Activated T-cell treated with anti-CD3 and anti-CD28 coated beads, Interleukin-2, amount 50 U/mL, for 72 hours (primary cell): ENCODE measurements at places on chromosomes 1 and 21.

- DNase-seq = peak; percentile 77
These were observed 39.1 kb downstream of the CLIC6 start for GRCh38 chr21:34707876-34708325.

GRCh38 chr1:206676499-206676898 is 8.2 kb upstream of the MAPKAPK2 start:
- DNase-seq = no peak

DNA sequence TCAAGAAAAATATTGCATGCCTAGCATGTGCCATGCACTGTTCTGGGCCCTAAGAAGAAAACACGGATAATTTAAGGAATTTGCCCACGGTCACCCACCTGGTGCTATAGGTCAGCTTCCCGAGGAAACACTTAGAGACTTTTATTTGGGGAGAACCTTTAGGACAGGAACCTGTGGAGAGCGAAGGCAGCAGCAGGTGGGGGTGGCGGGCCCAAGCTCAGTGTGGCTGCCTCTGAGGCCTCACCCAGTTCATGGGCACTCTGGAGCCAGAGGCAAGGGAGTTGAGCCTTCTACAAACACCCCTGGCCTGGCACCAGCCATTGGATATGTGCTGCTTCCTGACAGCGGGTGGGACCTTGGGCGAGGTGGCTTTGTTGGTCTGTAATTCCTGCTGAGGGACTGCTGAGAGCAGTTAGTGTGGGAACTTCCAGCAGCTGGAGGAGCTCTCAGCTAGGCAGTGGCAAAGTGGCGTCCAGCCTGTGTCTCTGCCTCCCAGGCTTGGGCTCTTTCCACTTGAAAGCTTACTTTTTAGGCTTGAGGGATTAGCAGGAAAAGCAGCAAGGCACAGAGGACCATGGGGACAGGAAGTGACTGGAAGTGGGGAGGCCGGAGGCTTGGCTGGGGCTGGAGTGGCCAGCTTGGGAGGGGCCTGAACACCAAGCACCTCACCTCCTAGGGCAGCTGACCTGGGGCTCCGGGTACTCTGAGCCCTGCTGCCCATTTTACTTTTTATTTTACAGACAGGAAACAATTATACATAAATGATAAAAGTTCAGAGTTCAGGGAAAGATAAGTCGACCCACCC is 19.1 kb downstream of the MRPL37 start:
- DNase-seq = no peak

DNA sequence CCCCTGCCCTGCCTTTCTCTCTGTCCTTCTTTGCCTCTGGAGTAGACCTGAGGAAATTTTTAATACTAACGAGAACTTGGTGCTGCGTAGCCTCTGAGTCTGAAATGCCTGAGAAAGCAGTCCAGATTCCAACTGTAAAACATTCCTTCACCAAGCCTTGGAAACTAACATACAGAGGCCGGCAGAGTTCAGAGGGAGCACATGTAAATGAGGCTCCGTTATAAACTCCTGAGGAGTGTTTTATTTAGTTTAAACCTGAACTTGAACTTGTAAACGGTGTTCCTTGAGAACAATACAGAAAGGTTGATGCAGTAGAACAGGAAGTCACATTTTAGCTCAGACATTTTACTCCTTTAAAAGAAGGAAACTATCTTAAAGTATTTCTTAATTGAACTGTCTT is 280.7 kb downstream of the TM2D1 start:
- DNase-seq = no peak

DNA sequence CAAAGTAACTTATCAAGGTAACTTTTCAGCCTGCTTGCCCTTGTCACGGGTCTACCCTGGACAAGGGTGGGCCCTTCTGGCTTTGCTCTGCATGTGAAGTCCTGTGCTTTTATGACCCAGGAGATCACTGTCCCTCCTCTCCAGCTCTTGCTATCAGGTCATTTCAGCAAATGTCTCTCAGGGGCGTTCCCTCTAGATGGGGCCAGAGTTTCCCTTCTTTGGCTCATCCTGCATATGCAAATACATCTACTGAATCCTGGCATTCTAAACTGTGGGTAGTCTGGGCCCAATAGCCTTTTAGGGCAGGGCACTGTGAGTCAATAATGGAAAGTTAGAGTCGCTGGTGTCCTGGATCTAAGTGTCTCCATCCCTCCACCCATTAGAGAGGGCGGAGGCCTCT is 366.9 kb upstream of the USP24 start:
- DNase-seq = no peak

- no peak for DNase-seq
These were observed 15.4 kb downstream of the TMED5 start for GRCh38 chr1:93164816-93165215.

- no peak for DNase-seq
These were observed 8.7 kb downstream of the ETS2 start for GRCh38 chr21:38814126-38815059.

GRCh38 chr1:21497466-21498061 is 11.7 kb upstream of the ALPL start:
- no peak for DNase-seq

GRCh38 chr1:199273837-199274379 is 635.1 kb downstream of the PTPRC start:
- DNase-seq = no peak

DNA sequence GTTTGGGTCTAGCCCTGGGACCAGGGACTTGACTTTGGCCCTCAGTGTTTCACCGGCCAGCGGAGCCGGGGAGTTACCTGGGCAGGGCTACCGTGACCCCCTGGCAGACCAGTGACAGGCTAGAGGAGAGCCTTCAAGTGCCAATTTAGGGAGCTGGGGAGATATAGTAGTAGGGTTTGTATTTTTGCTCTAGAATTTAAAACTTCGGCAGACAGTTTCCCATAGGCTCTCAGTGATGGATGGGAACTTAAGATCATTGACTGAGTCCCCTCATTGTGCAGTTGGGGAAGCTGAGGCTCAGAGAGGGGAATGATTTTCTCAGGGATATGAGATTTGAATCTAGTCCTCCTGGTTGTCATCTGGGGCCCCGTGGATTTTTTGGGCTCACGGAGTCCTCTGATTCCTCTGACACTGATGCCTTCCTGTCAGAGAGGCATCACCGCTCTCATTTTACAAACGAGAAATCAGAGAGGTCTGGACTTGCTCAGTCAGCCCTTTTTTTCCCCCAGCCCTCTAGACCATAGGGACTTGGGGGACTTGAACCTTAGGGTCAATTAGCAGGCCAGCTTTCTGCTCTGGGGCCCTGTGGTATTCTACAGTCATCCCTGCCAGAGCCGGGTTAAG is 58.3 kb upstream of the ACOT11 start:
- peak; percentile 25 for DNase-seq

GRCh38 chr1:14626869-14627607 is 28.6 kb downstream of the KAZN start:
- no peak for DNase-seq

DNA sequence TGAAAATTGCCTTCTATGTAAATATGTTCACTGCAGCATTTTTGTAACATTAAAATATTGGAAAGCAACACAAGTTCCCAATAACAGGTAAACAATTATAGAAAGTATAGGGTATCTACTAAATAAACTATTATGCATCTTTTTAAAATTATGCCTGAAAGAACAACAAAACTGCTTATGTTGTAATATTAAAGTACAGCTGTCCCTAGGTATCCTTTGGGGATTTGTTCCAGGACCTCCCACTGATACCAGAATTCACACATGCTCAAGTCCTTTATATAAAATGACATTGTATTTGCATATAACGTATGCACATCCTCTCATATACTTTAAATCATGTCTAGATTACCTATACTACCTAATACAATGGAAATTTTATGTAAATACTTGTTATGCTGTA is 121.8 kb upstream of the TNFSF4 start:
- DNase-seq = no peak

DNA sequence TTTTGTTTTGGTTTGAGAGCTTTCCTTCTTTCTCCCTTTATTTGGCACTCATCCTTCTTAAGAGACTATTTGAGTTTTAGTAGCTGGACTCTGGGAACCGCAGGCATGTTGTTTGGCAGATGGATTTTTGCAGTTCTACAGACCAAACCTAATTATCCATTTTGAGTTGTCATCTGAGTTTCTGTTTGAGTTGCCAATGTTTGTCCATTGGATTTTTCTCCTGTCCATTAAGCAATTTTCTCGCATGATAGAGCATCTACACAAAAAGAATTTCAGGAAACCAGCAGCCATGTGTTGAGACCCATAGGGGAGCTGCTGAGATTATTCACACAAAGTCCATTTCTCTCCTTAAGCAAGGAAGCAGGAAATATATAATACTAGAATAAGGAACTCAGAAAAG is 17.2 kb upstream of the CXADR start:
- DNase-seq = no peak

DNA sequence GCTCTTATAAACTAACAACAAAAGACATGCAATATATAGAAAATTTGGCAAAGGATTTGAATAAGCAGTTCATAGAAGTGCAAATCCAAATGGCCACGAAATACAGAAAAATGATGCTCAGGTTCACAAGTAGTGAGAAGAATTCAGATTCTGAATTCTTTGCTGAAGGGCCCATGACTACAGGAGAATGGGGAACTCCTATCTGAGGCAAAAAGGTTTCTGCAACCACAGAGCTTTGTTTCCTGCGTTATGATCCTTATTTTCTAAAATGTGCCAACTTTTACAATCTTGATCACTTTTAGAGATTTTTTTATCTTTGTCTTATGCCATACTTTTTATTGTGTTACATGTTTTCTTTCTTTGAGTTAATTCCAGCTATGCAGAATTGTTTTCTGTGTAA is 91.3 kb downstream of the ITSN1 start:
- no peak for DNase-seq

DNA sequence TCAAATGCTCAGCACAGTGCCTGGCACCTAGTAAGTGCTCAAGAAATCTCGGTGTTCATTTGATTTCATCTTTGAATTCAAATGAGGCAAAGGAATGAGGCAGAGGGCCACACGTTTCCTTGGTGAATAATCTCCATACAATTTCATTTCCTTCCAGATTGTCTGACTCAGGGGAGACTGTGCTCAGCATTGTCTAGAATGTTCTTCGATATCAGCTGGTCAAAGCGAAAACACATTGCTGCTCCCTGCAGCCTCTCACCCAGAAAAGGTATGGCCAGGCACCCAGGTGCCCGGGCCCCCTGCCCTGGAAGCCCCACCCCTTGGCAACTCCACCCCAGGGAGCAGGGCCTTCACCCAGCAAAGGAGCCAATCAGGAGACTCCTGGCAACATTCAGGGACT is 55.8 kb downstream of the FBXO2 start:
- DNase-seq = no peak

DNA sequence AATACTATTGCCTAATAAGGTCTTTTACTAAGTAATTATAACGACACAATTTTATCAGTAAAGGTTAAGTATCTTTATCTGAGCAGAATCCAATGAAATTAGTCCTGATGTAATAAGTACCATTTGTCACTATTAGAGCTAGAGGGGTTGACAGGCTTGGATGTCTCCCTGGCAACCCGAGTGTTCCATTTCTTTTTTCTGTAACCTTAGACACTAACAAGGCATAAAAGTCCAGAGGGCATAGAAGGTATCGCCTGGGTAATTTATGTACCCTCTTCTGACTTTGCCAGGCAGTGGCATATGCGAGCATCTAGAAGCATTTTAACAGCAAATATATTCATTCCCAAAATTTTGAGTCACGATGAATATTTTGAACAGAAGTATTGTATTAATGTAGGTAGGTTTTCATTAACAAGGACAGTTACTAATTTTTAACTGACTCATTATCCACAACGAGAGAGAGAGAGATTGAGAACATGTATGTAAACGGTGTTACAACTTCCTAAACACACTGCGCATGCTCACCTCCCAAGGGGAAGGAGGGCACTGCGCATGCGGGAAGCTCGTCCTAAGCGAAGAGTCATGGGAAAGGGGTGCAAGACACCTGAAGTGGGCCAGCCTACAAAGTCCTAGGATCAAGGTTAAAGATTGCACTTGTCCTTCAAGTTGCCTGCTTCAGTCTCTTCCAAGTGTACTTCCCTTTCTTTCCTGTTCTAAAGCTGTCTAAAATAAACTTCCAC is 423.9 kb downstream of the DSCAM start:
- no peak for DNase-seq

DNA sequence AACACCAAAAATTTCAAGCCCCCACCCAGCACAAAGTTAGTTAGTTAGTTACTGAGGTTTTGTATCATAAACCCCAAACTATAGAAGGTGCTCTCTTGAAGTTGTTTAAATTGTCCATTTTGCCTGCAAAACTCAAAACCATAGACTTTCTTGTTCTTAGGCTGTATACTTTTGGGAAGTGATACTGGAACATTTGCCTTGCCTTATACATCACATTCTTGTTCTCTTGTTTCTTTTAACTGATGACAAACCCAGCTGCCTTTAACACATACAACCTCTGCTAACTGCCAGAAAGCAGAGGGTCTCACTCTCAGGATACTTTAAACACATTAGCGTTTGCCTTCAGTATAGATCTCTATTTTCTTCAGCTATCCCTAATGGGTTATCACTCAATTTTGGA is 570.5 kb downstream of the MRPL39 start:
- no peak for DNase-seq

- DNase-seq = no peak
These were observed 147.7 kb downstream of the NTPCR start for GRCh38 chr1:233097959-233098580.

GRCh38 chr1:223394706-223395105 is 1.5 kb downstream of the CCDC185 start:
- no peak for DNase-seq

- DNase-seq = no peak
These were observed 279.5 kb downstream of the FOXD2 start for GRCh38 chr1:47717341-47717740.

- no peak for DNase-seq
These were observed 47.3 kb downstream of the TENT5C start for GRCh38 chr1:117653195-117653594.

- DNase-seq = no peak
These were observed 123.2 kb downstream of the RRAGC start for GRCh38 chr1:38736399-38736798.

DNA sequence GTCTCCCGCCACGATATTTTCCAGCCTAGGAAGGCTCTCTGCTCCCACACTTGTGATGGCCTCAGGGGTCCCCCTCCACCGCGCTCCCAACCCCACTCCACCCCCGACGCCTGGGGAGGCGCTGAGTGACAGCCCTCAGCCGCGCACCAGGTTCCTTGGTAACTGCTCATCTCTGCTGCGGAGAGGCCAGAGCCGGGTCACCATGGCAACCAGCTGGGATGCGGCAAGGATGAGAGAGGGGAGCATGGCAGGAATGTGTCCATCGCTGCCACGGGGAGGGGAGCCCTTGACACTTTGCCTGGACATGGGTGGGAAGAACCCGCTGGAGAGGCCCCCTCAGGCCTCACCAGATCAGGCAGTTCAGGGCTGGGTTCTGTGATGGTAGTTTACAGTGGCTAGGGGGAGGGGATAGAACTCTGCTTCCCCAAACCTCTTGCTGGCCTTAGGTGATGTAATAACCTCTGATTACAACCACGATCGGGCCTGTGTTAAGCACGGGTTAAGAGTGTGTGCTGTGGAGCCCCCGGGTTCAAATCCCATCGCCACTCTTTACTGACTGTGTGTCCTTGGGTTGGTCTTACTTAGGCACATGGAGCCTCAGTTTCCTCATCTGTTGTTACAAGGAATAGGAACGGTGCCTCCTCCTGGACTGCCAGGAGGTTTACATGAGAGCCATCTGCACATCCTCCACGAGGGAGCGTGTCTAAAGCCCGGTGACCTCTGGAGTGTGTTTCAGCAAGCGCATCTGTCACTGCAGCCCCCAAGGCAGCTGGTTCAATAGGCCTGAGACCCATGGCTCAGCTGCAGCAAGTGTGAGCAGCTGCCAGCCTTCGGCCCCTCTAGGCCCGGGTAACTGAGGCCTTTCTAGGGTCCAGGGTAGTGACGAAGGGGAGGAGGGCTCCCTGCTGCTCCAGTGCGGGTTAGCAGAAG is 6.3 kb downstream of the KIF17 start:
- DNase-seq = no peak
